ENCODE measurements at places on chromosomes 4 and X.
A peak's percentile ranks its signal among the peaks of the same experiment; 100 is the strongest.

DNA sequence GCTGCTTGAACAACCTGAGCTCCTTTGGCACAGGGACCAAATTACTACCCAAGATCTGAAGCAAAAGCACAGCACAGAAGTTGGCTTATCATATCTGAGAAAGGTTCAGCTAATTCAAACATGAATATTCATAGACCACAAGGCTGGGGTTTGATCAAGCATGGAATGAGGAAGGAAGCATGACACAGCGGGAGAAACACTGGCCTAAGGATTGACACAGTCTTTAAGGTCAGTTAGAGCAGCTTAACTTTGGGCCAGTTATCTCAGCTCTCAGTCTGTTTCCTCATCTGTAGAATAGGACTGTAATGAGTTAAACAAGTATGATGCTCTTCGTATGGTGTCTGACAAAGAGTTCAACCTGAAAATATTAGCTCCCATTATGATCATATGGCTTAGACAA lies 88.5 kb upstream of the CBR4 start:
- peak; percentile 47 for DNase-seq

GRCh38 chrX:96563646-96564045 lies 121.0 kb upstream of the DIAPH2 start:
- DNase-seq = peak; percentile 4

DNA sequence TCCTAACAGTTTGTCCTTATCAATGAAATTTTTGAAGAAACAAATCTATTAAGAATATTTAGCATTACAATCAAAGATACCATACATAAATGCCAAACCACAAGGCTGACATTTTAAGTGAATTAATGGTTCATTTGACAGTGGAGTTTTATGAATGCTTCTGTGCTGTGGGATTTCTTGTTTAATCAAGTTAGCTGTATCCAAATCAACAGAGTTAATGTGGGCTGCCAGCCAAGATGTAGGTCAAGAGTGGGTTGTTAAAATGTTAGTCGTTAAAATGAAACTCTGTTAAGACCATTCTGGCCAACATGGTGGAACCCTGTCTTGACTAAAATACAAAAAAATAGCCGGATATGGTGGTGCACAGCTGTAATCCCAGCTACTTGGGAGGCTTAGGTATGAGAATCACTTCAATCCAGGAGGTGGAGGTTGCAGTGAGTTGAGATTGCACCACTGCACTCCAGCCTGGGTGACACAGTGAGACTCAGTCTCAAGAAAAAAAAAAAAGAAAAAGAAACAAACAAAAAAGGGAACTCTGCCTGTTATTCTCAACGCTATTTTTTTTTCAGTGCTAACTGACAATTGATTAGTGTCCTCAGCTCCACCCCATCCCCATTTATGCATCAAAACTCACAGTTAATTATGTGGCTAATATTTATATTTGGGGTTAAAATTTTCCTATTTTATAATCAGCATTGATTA lies 20.2 kb downstream of the GPAT3 start:
- no peak for DNase-seq

GRCh38 chr4:20284990-20285389 lies 33.3 kb downstream of the SLIT2 start:
- DNase-seq = peak; percentile 45

DNA sequence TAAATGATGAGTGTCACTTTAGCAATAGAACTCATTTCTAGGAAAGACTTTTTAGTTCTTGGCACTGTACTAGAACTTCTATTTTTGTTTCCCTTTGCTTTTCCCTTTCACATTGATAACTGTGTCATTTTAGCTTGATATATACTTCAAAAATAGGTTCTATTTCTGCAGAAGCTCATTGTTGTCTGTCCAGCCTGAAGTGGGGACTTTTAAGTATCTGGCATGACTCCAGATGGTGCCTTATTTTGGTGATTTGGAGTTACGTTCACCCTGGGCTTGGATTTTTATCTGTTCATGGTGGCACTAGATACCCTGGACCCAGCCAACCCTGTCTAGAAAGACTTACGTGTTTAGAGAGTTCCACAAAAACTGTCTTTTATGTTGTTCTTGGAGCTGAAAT lies 3.4 kb downstream of the ABHD18 start:
- no peak for DNase-seq

DNA sequence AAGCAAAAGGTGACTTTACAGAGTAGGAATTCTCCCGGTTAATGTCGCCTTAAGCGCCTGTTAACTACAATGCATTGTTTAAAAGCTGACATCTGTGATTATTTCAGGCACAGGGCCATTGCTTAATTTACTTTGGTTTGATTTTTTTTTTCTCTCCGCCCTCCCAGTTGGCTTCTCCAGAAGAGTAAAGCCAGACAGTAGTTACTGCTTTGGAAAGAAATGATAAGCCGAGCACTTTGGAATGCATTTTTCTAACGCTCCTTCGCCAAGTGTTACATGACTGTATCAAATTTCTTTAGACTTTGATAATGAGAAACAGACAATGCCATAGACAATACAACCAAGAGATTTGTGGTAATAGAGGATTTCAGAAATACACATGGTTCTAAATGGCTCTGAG lies 383.0 kb upstream of the TENM3 start:
- DNase-seq = no peak

DNA sequence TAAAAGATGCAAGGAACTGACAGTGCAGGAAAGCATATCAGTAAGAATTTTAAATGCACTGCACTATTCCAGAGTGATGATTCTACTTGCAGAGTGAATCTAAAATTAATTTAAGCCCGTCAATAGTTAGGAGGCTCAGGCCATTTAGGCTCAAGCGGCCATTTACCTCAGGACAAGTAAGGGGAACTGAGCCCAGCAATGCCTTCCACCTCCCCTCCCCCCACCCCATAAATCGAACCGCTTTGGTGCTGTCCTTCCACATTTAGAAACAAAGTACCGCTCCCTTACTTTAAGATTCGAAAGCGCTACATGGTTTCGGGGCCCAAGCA lies 665 bp downstream of the RBM41 start:
- no peak for DNase-seq

GRCh38 chr4:31275906-31276305 lies 555.7 kb downstream of the PCDH7 start:
- DNase-seq = no peak

DNA sequence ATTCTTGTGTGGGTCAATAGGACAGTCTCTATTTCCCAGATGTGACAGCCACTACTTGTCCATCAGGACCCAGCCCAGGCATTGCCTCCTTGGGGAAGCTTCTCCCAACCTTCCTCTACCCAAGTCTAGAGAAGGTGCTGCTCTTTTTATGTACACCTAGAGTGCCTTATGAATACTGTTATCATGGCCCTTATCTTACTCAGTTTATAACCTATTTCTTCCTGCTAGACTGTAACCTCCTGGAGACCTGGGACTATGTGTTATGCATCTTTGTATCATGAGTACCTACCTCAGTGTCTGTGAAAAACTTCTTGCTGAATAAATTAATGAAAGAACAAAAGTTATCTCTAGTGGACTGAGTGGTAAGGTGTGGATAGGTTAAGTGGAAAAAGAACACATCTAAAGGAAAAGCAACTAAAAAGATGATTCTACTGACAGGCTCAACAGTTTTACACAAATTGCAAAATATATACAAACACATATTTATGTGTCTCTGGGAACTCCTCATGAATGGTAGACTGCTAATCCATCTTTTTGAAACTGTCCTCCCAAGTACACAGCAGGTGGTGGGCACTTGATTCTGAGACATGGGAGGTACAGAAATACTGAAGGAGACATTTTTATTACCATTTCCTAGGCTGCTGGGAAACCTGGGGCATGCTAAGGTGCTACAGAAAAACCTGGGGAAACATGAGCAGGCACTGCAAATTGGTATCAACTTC lies 106.6 kb downstream of the SH3RF1 start:
- no peak for DNase-seq

GRCh38 chr4:176187624-176188023 lies 7.8 kb downstream of the SPATA4 start:
- DNase-seq = peak; percentile 90

DNA sequence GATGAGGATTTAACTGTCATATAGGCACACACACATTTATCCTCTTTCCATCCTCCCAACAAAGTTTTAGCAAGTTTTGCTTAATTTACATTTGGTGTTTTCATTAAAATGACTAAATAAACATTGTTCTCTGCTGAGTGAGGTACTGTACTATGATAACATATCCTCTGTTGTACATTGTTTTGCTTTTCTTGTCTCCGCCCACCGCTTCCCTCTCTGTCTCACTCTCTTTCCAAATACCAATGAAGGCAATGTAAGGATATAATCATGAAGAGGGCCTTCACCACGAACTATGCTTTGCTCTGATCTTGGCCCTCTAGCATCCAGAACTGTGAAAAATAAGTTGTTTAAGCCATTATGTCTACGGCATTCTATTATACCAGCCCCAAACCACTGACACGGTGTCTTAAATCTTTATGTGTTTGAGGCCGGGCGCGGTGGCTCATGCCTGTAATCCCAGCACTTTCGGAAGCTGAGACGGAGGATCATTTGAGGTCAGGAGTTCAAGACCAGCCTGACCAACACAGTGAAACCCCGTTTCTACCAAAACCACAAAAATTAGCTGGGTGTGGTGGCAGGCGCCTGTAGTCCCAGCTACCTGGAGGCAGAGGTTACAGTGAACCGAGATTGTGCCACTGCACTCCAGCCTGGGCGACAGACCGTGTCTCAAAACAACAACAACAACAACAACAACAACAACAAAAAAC lies 65.3 kb downstream of the HPRT1 start:
- no peak for DNase-seq

DNA sequence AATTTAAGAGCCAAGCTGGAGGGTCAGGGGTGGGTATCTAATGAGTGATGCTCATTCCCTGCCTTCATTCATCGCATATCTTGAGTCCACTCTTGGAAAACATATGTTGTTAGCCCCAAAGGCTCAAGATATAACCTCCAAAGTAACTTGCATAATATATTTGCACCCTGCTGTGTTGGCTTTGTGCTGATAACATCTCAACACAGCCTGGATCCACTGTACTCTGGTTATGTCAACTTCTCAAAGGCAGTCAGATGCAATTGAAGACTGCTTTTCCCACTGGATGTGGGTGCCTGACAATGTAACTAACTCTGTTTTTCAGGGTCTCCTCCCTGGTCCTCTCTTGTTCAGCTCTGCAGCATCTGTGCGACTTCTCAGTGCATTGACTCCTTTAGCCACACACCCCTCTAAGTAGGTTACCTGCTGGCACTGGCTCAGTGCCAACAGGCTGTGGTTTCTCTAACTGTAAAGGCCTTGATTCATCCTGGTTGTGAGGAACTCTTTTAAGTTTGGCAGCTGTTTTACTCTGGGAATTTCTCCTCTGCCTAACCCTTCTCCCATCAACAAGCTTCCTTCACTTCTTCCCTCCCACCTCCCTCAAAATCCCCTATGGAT lies 28.1 kb downstream of the SLC16A2 start:
- no peak for DNase-seq

All from epithelial cell of proximal tubule (primary cell).